HT1080 (cell line): ENCODE measurements at places on chromosomes 4 and X.

DNA sequence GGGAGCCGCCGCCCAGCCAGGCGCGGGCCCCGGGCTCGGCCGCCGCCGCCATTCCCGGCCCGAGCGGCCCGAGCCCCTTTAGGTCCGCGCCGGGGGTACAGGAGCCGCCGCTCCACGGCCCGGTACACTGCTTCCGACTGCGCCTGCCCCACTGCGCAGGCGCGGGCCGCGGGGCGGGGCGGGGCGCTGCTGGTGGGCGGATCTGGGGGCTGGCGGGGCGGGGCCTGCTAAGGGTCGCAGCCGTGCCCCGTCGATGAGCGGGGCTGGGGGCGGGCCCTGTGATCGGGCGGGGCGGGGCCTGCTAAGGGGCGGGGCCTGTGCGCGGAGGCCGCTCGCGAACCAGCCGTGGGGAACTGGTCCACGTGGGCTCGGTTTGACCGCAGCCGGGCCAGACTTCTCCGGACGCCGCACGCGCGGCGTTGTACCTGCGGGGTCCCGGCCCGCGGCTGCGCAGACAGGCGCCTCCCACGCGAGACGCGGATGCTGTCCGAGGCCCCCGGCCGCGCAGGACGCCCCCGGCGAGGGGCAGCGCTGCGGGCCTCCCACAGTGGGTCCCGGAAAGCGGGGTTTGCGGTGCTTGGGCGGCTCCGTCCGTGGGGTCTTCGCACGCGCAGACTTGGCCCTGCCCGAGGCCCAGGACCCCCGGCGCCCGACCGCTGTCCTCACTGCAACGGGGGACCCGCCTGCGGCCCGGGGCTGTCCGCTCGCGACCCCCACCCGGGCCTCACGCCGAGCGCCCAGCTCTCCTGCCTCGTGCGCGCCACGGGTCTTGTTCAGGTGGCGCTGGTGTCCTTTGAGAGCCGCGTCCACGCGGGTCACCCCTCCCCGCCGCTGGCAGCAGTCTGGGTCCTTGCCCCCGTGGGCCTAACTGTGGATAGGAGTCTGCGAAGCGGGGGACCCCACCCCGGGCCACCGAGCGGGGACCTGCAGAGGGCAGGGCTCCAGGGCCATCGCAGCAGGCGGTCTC, at the start of gene DGKQ:
DGKQ (minus strand) TSS at position 139 of the 967 bp plus-strand sequence; CDS start at position 52, 87 bp downstream.
- DNase-seq, result no peak

DNA sequence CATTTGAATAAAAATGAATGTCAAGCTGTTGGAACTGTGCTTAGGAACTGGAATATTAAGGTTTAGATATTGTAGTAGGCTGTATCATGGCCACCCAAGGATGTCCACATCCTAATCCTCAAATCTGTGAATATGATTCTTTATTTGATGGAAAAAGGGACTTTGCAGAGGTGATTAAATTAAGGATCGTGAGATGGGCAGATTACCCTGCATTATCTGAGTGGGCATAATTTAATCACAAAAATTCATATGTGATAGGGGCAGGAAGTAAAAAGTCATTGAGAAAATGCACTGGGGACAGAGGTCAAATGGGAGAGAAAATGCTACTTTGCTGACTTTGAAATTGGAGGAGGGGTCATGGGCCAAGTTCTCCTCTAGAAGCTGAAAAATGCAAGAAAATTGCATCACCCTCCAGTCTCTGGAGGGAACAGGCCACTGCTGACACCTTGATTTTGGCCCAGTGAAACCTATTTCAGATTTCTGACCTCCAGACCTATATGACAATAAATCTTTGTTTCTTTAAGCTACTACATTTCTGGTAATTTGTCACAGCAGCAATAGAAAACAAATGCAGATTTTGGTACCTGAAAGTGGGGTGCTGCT, 521.4 kb downstream of the PCDH7 start:
- DNase-seq, result no peak

- DNase-seq, result no peak
Measured at GRCh38 chr4:185463541-185463940, 8.0 kb downstream of the CCDC110 start.

GRCh38 chr4:169716677-169717076, 41.1 kb downstream of the HPF1 start:
- peak; percentile 26 for DNase-seq

GRCh38 chr4:75715105-75715799, 9.1 kb upstream of the USO1 start:
- no peak for DNase-seq

DNA sequence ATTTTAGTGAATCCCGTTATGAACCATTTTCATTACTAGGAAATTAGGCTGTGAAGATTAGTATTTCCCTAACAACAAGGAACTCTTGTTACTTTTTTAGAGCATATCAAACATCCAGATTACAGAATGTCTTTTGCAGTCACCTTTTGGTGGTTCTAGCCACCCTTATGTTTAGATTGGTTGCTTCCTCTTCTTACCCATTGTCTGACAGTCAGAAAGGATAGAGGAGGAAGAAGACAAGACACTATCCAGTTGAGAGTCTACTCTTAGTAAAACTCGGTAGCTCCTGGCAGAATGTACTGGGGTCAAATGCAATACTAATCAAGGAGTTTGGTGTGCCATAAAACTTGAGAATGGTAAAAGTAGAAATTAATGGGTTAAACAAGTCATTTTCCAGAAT, 1.6 kb upstream of the GUCY1A1 start:
- no peak for DNase-seq

DNA sequence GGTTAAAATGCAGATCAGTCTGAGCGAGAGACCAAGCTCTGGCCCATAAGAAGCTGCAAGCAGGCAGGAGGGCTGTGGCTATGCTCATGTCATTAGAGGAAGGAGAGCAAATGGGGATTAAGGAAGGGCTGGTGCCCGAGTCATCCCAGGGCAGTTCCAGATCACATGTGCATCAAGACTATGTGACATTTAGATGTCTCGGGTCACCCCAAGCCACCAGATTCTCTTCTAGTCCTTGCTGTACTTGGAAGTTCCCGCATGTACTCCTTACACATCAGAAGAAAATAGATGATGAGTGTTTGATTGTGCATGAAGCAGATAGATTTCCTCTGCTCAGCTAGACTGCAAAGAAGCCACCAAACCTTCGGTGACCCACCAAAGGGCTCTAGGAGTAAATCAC, 42.1 kb upstream of the KLHL34 start:
- DNase-seq, result no peak

DNA sequence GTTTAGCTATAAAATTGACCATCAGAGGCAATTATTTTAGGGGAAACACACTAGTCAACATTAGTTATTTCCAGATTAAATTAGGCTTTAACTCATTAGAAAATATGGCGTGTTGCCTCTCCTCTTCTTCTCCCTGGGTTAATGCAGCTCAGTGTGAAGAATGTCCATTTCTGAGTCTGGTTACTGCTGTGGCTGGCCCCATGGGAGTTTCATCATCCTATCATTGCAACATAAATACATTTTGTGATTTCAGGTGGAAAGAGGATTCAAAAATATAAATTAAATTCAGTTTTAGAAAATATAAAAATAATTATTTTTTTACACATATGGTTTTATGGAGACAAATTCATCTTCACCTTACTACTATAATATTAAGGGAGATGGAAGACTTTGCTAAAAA, 288.5 kb upstream of the ARSJ start:
- DNase-seq, result no peak

DNA sequence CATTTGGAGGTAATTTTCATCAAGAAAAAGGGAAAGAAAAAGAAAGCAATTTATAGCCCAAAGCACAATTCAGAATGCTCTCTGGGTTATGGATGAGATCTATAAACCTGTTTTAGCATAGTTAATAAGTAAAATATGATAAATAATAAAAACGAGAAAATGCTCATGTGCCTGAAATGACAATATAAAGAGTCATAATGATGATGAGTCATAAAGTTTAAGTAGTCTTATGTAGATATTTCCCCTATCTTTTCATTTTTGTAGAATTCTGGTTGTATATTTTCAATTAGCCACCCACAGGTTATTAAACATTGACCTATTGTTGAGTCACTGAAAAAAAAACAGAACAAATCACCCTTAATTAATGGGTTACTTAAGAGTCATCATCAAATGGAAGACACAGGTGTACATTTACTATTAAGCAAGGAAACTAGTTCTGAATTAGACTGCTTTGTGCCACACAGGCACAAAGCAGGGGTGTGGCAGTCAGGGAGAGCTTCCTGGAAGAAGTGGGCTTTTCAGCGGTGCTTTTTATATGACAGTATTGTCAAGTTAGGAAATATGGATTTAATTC, 29.3 kb downstream of the BEND4 start:
- no peak for DNase-seq

GRCh38 chr4:182435401-182435800, 192.2 kb downstream of the TENM3 start:
- no peak for DNase-seq

- no peak for DNase-seq
Measured at GRCh38 chr4:100986360-100986868, 360.9 kb downstream of the PPP3CA start.

DNA sequence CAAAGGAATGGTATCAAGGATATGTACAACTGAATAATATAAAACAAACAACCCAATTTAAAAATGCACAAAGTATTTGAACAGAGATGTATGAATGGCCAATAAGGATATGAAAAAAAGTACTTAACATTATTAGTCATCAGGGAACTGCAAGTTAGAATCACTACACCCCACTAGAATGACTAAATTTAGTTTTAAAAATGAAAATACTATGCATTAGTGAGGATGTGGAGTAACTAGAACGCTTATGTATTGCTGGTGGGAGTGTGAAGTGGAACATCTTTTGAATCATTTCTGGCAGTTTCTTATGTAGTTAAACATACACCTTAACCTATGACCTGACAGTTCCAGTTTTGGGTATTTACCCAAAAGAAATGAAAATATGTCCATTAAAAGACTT, 13.0 kb upstream of the SLC16A2 start:
- DNase-seq, result no peak

GRCh38 chrX:11210415-11210801, 82.8 kb upstream of the AMELX start:
- no peak for DNase-seq

DNA sequence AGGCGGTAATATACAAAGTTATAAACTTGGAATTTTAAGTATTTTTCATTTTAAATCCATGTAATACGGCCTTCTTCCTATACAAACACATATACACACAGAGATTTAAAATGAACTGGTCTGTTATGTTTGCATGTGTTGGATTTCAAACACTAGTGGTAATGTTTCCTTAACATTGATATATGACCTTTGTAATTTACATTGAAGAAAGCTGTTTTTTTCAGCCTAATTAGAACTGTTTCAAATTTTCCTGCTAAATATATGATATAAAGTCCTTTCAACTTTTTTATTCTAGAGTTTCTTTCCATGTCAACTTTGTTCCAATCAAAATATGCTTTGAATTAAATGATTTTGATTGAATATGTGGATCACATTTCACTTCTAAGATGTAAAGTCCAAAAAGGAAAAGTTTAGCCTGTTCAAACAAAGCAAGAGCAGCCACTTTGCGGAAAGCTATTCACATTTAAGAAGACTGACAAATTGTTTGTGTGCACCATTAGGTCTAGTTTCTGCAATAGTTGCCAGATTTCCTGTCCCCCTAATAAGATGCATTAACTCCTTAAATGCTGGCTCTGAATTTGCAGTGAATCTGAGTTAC, 226.0 kb upstream of the MAB21L2 start:
- DNase-seq, result no peak

DNA sequence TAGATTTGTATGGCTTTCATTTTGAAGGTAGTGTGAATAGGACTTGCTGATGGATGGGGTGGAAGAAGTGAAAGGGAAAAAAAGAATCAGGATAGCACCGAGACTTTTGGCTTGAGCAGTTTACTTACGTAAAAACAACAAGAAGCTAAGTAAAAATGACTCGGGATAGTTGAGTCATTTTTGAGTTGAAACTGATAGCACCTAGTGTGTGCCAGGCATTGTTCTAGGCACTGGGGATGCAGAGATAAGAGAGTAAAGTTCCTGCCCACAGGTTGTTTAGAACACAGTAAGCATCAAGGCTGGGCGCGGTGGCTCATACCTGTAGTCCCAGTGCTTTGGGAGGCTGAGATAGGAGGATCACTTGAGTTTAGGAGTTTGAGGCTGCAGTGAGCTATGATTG, 34.7 kb downstream of the ADD1 start:
- DNase-seq, result no peak

DNA sequence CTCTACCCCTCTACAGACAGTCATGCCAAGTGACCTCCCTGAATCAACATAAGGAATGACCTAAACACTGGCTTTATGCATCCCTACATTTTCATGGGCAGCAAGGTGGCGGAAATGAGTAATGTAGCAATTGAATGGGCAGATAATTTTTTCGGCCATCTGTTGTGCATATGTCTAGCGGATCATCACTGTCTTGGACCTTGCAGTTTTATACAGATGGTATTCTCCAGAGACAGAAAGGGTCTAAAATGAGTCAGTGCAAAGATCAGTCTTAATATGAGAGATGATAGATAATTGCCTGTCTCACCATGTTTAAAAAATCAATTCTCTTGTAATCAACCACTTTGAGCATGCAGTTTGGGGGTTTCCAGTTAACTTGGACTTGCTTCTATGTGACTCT, 177.3 kb upstream of the DKK2 start:
- DNase-seq, result no peak

- DNase-seq, result peak; percentile 84
Measured at GRCh38 chrX:72121383-72121782, 10.3 kb downstream of the RTL5 start.
